HepG2 (cell line): ENCODE measurements at places on chromosomes 5 and 9.

DNA sequence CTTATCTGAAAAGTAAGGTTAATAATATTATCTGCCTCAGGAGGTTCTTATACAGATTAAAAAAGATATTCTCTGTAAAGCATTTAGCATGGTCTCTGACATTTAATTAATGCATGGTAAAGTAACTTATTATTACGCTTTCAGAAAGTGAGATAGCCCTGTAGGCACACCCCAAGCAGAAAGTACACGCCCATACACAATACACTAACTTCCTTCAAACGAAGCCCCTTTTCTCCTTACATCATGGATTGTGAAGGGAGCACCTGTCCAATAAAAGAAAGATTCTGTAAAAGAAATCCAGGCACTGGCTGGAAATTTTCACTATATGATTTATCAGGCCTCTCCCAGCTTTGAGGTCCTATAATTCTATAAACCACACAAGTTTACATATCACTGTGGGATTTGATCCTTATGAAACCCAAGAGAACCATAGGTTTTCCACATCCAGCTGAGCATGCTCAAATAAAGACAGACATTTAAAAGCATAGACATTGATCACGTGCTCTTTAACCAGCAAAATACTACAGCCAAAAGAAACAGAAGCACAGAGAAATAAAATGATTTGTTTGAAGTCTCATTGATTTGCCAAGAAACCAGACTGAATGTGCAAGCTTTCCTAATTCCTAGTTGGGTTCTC lies 14.1 kb upstream of the NR3C1 start:
- no peak for DNase-seq

DNA sequence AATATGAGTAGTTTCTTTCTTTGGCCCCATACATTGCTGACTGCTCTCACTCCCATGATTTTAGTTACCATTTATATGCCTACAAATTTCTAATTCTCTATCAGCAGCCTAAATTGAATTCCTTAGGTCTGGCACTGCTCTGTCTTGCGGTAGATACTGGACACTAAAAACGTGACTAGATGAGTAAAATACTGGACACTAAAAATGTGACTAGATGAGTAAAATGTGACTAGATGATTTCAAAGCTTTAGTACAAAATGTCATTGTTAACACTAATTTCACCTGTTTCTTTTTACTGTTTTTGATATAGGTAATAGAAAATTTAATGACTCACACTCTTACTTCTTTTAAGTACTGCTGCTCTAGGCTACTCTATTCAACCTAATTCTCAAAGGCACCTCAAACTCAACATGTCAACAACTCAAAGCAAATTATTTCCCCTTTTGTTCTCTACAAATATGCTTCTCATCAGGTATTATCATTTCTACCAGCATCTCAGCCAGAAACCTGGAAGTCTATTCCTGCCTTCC lies 31.4 kb upstream of the GOLGA1 start:
- DNase-seq: no peak

GRCh38 chr5:141478321-141478945 lies 2.7 kb downstream of the PCDHGC3 start:
- DNase-seq: no peak

DNA sequence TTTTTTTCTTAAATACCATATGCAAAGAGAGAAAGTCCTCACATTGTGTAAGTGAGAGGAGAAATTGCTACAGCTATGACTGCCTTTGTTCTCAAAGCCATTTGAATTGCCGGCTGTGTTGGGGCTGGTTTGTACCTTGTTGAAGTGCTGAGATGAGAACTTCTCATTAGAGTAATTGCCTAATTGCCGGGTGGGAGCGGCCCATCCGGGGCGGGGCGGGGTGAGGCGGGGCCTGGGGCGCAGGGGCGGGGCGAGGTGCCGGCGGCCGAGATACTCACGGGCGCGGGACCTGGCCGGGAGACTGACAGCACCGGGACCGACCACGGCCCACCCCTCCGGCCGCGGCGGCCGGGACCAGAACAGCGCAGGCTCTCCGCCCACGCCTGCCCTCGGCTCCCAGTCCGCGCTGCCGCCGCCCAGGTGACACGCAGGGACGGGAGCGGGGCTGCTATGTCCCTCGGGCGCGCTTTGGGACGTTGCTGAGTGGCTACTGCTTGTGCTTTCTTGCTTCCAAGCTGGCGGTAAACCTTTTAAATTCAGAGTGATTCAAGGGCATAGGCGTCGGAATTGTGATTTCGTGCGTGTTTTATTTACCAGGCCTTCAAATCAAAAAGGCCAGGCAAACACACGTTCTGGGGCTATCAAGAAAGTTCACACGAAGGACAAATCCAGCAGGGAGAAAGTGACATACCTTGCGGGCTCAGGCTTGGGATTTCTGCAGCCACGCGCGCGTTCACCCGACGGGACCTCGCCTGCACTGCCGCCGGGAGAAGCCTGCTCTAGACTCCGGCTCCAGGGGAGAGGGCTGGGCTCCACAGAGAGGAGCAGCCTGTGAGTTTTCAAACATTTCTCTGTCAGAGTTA lies 269.1 kb downstream of the FANCC start:
- peak; percentile 72 for DNase-seq

DNA sequence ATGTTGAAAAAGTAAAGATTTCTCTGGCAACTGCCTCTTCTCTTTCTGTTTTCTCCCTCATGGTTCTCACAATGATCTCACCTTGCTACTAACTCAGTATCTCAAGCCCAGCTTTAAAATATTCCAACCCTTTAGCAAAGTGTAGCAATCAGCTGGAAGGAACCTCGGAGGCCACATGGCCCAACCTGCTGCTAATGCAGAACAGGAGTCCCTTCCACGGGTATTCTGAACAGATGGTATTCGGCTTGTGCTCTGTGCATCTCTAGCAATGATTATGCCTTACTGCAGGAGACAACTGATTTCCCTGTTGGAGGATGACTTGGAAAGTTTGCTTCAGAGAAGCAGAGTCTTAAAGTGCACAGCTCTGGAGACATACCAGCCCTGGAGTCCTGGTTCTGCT lies 151.8 kb upstream of the PPP1R2B start:
- DNase-seq: no peak

DNA sequence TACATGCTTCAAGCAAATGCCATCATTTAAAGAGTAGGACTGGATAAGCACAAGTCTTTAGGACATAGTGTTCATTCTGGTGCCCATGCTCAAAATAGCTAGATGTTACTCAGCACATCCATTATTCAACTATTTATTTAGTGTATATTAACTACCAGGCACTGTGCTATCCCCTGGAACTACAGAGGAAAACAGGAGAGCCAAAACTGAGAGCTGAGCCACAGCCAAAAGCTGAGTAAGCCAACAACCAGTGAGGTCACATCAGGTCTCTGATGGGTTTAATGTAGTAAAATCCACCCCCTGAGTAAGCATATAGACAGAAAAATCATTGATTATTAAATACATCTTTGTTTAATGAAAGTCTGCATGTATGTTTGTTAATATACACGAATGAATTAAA lies 469.3 kb upstream of the DMAC1 start:
- DNase-seq: no peak

GRCh38 chr5:103847060-103847459 lies 284.5 kb upstream of the NUDT12 start:
- DNase-seq: no peak

DNA sequence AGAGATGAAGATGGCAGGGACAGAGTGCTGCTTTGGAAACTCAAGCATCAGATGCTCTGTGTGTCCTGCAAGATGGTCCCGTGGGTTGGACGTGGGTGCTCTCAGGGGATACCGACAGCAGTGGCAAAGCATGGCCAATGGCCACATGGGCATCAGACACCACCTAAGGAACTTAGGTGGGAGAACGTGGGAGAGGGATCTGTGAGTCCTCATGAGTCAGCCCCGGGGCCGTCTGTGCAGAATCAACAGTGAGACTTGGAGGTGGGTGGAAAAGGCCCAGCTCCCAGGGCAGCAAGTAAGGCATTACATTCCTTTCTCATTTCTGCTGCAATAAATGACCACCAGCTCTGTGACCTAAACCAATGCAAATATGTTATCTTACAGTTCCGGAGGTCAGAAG lies 77.0 kb downstream of the RAD23B start:
- no peak for DNase-seq

DNA sequence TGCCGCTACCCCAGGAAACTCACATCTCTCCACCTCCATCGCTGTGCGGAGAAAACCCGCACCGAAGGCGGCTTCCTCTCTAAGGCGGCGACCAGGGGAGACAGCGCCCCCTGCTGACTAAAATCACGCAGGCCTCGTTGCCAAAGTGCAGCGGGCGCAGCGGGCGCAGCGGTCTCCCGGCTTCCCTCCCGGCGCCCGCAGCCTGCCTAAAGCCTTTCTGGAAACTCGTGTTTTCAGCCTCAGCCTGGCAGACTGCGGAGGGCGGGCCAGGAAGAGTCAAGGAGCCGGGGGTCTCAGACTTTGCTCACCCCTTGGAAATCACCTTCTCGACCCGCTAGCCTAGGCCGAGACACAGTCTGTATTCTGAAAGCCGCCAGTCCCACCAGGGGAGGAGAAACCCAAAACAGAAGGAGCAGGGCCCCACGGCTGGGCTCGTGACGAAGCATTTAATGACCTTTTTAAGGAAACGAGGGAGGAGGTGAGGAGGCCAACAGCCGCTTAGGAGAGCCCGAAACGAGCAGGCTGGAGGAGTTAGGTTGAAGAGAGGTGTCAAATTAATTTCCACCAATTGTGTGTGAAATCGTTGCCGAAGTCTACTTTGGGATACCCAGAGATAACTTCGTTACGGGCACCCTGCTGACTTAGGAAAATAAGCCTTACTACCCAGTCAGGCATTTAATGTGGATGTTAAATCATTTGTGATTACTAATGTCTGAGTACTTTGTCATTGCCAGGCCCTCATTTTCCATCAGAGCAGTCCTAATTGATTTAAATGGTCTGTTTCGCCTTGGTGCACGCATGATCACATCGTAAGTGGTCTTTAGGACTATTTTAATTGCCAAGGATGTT lies 7.3 kb upstream of the FOXB2 start:
- DNase-seq: peak; percentile 20

- no peak for DNase-seq
Observed at GRCh38 chr5:1883925-1884677, 1.4 kb upstream of the IRX4 start.

GRCh38 chr9:12849486-12850003 lies 74.7 kb downstream of the LURAP1L start:
- DNase-seq: no peak

- DNase-seq: no peak
Observed at GRCh38 chr5:141634720-141635119, 1.9 kb downstream of the HDAC3 start.

GRCh38 chr5:7405277-7405676 lies 9.3 kb downstream of the ADCY2 start:
- DNase-seq: no peak

- DNase-seq: peak; percentile 16
Observed at GRCh38 chr9:88661759-88662158, 126.8 kb downstream of the NXNL2 start.

DNA sequence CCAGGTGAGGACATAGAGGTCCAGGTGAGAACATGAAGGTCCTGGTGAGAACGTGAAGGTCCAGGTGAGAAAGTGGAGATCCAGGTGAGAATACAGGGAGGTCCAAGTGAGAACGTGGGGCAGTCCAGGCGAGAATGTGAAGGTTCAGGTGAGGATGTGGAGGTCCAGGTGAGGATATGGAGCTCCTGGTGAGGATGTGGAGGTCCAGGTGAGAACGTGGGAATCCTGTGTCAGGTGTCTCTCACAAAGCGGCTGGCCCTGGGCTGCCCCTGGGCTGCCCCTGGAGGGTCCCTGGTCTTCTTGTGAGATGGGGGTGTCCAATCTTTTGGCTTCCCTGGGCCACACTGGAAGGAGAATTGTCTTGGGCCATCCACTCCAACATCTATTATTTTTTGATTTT lies 133.4 kb downstream of the MRPL36 start:
- DNase-seq: no peak

DNA sequence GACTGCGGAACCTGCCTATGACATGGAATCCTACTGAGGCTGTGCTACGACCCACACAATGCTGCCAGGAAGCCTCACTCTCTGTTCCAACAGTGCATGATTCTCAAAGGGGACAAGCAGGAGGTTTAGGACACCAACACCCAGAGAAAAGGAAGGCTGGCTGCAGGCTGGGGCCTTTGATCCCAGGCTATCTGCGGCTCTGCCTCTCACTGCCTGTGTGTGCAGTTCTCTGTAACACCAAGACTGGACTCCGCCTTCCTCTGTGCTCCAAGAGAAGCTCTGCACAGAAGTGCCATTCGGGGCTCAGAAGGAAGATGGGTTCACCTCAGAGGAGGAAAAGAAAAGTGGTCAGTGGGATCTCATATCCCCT lies 20.5 kb downstream of the ANKH start:
- peak; percentile 42 for DNase-seq

- no peak for DNase-seq
Observed at GRCh38 chr9:34242830-34243229, 64.0 kb downstream of the UBAP1 start.

DNA sequence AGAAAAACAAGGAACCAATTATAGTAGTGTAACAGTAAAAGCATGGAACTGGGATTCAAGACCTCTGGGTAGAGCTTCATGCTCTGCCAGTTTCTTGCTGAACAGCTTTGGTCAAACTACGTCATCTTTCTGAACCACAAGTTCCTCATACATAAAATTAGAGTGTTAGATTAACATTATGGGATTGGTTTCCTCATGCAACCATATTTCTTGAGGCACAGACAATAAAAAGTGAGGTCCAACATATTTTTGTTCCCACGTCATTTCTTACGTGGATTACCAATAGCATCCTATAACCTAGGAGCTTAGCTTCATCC lies 354.8 kb downstream of the TMEM232 start:
- DNase-seq: no peak

DNA sequence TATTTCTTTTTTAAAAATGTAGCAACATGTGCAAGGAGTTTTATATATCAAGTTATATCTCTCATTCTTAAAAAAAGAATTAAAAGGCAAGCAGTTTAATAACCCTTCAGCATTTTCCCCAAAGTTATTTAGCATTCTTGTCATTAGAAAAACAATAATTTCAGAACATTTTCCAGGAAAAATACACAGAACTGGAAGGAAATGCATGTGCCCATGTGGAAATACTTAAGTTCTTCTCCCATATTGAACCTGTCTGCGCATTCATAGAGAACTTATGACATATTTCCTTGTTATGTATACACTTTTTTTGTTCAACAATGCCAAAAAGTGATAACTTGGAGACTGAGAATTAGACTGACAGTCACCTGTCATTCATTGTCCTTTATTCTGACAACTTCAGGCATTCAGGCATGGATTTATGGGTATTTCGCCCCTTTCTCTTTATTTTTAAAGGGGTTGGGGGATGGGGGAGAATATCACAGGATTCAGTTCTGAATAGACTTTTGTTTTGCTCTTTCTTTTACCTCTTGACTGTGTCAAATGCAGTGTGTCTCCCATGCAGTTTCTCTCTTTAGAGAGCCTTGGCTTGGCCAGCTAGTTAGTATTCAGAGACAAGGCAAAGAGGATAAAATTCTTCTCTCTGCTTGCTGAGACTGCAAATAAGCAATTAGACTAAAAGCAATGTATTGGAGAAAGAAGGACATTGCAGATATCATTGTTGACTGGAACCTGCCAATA lies 701.0 kb downstream of the NR2F1-AS1 start:
- DNase-seq: no peak

- no peak for DNase-seq
Observed at GRCh38 chr9:24602693-24603352, 57.1 kb upstream of the IZUMO3 start.

DNA sequence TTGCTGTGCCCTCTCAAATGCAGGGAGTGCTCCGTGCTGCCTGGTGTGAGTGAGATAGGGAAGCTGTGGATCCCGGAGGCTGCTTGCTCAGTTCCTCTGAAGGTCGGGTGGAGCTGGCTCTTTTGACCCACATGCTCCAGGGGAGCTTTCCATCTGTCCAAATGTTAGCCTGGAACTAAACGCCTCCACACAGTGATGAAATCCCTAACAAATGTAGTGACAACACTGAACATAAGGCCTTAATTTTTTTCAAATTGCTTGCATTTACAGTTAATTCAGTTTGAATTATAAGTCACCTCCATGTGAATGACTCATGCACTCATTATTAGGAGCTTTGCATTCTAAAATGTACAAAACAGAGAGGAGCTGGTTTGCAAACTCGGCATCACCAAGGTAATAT lies 27.0 kb downstream of the PRDM6 start:
- no peak for DNase-seq
